Upper lobe of left lung (tissue), 6 donors: ENCODE measurements at places on chromosomes 6 and 20. TPM values are rescaled to one million over a fixed set of nuclear protein-coding genes. Genes with fewer than 3 reads are reported as not detected.

TXLNB gene
- total RNA-seq, result 0.52 TPM

TNXB gene
- total RNA-seq, result 77.4 TPM

MAS1 gene
- not detected for total RNA-seq

SPDEF gene
- 4.0 TPM for total RNA-seq

DNA sequence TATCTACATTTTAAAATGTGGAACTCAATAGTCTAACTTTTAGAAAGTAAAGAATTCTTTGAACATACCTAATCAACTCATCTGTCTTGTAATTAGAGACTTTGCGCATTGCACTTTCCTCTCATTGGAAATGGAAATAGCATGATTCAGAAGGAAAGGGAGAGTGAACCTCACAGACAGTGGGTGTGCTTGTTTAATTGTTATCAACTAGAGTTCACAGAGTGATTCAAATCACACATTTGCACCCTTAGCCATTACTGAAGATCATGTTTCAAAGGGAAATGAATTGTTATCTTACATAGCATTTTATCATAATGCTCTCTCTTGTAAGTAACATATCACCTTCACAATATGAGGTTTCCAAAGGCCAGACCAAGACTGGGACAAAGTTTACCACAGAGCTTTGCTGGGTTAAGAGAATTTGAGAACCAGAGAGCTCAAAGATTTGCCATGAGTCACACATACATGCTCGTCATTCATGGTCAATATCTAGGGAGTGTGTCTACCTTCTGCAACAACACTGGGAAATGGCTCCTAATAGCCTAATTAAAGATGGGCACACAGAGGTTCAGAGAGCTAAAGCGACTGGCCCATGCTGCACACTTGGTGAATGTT is 21.5 kb downstream of the GSTA3 start:
- H3K27me3 ChIP-seq, result no peaks in the 10 kb centered on the region

GRCh38 chr6:42260396-42260888 is 42.8 kb upstream of the MRPS10 start:
- H3K27ac ChIP-seq, result peak overlapping the region; percentile 63
- no peak for DNase-seq
- peaks cover under 1% of the 10 kb centered on the region for H3K36me3 ChIP-seq

GRCh38 chr20:60187683-60188082 is 229.5 kb downstream of the CDH26 start:
- H3K27me3 ChIP-seq, result no peaks in the 10 kb centered on the region
- DNase-seq, result no peak
- no peaks in the 10 kb centered on the region for H3K36me3 ChIP-seq
- no peaks in the 10 kb centered on the region for H3K4me1 ChIP-seq

DNA sequence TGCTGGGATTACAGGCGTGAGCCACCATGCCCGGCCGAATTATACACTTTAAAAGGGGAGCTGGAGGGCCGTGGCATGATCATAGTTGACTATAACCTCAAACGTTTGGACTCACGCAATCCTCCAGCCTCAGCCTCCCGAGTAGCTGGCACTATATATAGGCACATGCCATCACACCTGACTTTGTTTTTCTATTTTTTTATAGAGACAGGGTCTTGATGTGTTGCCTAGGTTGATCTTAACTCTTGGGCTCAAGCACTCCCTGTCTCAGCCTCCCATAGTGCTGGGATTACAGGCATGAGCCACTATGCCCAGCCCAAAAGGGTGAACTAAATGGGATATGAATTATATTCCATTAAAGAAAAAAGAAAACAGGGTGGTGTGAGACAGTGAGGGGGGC is 7.8 kb downstream of the PTGIS start:
- DNase-seq, result no peak
- peaks cover 14% of the 10 kb centered on the region for H3K4me1 ChIP-seq
- peaks cover 2% of the 10 kb centered on the region for H3K27me3 ChIP-seq
- no peaks in the 10 kb centered on the region for H3K36me3 ChIP-seq

DNA sequence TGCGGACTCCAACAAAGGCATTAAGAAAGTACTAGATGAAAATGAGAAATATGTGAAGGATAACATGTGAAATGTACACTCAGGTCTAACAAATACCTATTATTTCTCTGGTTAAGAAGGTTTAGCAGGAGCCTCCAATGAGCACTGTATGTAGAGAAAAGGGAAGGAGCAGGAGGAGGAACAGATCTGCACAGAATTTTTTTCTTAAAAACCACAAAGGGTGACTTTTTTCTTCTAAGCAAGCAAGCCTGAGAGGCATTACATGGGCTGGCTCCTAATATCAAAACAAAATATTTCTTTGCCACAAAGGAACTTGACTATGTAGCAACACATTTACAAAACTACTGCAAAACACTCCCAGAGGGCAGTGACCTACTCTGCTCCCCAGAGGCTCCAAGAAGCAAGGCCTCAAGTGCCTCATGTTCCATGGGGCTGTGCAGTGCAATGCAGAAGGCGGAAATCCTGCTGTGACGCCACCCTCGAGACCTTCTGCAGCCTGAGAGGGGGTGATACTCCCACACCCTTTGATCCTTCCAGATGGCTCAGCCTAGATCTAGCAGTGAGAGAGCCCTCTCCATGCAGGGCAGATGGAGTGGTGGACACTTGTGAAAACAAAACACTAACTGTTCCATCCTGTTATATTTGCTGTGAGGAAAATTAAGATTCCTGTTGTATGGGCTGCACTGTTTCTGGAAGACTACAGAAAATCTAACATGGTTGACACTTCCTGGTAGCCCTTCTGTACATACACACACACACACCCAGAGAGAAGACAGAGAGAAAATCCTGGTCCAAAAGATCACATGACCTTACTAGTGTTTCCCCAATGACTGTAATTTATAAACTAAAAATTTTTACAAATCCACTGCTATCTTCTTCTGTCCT is 36.0 kb upstream of the SMIM29 start:
- peaks cover 34% of the 10 kb centered on the region for H3K4me1 ChIP-seq
- H3K4me3 ChIP-seq, result no peak overlapping the region
- H3K27ac ChIP-seq, result peak overlapping the region; percentile 68
- no peaks in the 10 kb centered on the region for H3K27me3 ChIP-seq
